ENCODE measurements at places on chromosomes 7 and 10. TPM values are rescaled to one million over a fixed set of nuclear protein-coding genes. Genes with fewer than 3 reads are reported as not detected.

The SORCS1 gene
- total RNA-seq, result not detected

The POLR2J3 gene
- total RNA-seq, result 10.8 TPM

The PRSS37 gene
- total RNA-seq, result not detected

The WDR91 gene
- 10.8 TPM for total RNA-seq

The AMPH gene
- not detected for total RNA-seq

The FAM20C gene
- total RNA-seq, result 14.4 TPM

The ANXA8L1 gene
- total RNA-seq, result 291 TPM

The RBP3 gene
- not detected for total RNA-seq

The CNPY1 gene
- total RNA-seq, result not detected

The ADIRF gene
- total RNA-seq, result 47.0 TPM

The ENTPD1 gene
- not detected for total RNA-seq

The DHX32 gene
- 41.3 TPM for total RNA-seq

The ARHGEF5 gene
- 40.6 TPM for total RNA-seq

The LEP gene
- 0.28 TPM for total RNA-seq
